ENCODE measurements at places on chromosomes 6 and 20.

GRCh38 chr20:4670469-4670868 lies 51.2 kb upstream of the PRND start:
- peak; percentile 44 for DNase-seq

DNA sequence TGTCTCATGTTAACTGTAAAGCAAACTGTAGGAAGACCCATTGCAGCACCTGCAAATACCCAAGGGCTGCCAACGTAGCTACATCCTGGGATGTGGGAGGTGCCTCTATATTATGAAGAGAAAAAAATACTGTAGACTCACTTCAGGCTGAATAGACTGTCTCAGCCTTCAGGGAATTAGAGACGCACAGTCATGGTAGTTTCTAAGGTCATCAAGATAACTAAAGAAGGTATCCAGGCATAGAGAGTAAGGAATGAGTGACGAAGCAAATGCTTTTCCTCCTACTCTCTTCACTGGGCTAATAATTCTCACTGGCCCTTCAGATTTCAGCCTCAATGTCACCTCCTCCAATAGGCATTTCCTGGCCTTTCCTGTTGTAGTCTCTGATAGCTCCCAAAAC lies 121.6 kb upstream of the ECI2 start:
- no peak for DNase-seq

- DNase-seq = no peak
Observed at GRCh38 chr20:31815408-31816188, 3.6 kb upstream of the MYLK2 start.

- DNase-seq = no peak
Observed at GRCh38 chr6:15352220-15352619, 106.4 kb downstream of the JARID2 start.

DNA sequence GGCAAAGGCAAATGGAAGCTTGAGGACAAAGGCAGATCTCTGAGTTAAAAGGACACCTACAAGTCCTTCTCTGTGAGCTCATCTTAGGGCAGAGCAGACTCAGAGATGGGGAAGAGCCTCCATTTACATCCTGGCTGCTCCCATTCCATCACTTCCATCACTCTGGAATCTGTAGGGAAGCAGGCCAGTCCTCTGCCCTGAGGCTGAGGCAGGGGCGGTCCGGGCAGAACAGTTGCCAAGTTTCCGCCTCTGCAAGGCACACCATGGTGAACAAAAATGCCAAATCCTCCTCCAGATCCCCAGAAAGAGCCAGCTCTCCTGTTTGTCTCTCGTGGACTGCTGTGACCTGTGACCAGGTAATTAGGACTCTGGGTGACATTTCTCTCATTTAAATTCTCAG lies 209.6 kb upstream of the SSTR4 start:
- DNase-seq = no peak

GRCh38 chr6:118939683-118940082 lies 4.7 kb upstream of the MCM9 start:
- no peak for DNase-seq

DNA sequence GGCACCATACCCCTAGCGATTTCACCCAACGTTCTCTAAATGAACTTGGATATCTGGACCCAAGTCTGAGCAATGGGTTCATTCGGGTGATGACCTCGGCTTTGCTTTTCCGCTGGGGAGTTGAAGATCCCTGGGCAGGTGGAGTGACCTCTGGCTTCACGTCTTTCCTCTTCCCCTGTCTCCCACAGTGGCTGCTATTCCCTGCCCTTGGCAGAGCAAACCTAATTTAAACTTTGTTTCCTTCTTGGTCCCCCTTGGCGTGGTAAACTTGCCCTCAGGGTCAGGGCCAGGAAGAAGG lies 7.8 kb upstream of the TFAP2A start:
- DNase-seq = no peak

- DNase-seq = peak; percentile 14
Observed at GRCh38 chr6:3766214-3766613, 14.7 kb upstream of the PXDC1 start.

DNA sequence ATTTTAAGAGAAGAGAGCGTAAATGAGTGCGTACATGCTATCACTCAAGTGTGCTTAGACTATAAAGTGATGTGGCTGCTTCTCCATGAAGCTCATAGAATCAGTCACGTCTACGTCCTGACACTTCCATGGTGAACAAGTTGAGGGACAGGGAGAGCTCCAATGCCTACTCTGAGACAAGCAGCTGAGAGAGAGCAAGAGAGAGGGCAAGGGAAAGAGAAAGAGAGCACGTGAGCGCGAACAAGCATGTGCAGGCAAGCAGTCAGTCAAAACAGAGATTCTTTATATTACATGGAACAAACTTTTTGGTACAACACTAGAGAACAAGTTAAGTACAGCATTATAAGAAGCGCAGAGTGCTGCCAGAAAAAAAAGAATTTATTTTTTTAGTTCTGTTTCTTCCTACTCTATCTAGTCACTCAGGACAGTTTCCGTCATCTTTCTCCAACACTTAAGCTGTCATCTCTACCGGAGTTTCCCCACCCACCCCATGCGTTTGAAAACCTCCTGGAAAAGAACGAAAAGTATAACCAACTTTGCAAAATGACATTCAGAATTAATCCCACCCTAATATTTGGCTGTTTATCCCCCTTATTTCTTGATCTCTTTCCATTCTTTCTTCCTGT lies 61.8 kb downstream of the EPB41L2 start:
- no peak for DNase-seq

DNA sequence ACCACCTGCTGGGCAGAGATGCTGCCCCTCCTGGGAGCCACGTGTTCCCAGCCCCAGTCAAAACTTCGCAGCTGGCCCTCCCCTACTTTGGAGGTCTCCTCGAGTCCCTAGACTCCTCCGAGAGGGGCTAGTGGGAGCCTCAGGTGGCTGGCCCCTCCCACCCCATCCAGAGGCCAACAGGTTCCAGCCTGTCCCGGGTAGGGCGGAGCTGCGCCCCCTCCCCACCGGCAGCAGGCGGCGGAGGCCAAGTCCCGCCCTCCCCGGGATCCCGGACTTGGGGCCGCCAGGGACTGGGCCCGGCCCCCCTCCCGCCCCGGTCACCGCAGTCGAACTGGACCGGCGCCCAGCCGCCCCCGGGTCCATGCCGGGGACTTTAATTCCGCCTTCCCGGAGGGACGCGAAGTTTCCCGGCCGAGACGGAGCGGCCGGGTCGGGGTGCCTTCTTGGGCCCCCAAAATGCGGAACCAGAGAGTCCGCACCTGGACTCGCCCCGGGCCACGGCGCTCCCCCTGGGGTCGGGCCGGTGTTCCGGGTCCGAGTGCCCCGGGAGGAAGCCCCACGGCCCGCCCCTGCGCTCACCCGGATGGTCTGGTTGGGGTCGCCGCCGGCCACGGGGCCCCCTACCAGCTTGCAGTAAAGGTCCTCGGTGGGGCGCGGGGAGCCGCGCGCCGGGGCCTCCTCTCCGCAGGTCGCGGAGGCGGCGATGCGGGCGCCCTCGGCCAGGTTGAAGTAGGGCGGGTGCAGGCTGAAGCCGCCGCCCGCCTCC lies 559 bp downstream of the LAMA5 start:
- no peak for DNase-seq

- DNase-seq = no peak
Observed at GRCh38 chr20:20205141-20205861, 153.0 kb downstream of the CFAP61 start.

- no peak for DNase-seq
Observed at GRCh38 chr20:59512651-59513050, 91.7 kb upstream of the PHACTR3 start.

GRCh38 chr6:161351858-161352257 lies 78.0 kb upstream of the AGPAT4 start:
- peak; percentile 47 for DNase-seq

DNA sequence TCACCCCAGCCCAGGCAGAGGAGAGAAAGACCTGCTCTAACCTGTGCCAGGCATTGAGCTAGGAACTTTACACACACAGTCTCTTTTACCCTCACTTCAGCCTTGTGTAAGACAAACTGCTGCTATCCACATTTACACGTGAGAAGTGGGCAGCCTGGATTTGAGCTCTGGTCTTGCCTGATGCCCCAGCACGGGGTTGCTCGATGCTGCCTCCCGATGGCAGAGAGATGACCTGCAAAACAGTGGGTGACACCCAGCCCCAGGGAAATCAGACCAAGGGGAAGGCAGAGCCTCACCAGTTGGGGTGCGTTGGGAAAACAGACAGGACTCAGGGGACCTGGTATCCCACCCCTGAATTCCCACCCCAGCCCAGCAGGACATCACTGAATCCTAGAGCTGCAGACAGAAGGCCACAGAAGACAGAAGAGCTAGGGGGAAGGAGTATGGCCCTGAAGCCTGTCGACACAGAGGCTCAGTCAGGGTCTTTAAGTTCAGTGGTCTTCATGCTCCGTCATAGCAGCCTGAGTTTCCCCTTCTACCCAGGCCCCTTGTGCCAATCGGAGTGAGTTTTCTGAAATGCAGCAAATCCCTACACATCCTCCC lies 990 bp downstream of the BPI start:
- peak; percentile 79 for DNase-seq

- DNase-seq = no peak
Observed at GRCh38 chr6:166460473-166461437, 78.0 kb upstream of the MPC1 start.

- no peak for DNase-seq
Observed at GRCh38 chr20:22248051-22248667, 336.2 kb downstream of the FOXA2 start.
